Hepatocyte (in vitro differentiated cells): ENCODE measurements at places on chromosomes 11 and 22.

DNA sequence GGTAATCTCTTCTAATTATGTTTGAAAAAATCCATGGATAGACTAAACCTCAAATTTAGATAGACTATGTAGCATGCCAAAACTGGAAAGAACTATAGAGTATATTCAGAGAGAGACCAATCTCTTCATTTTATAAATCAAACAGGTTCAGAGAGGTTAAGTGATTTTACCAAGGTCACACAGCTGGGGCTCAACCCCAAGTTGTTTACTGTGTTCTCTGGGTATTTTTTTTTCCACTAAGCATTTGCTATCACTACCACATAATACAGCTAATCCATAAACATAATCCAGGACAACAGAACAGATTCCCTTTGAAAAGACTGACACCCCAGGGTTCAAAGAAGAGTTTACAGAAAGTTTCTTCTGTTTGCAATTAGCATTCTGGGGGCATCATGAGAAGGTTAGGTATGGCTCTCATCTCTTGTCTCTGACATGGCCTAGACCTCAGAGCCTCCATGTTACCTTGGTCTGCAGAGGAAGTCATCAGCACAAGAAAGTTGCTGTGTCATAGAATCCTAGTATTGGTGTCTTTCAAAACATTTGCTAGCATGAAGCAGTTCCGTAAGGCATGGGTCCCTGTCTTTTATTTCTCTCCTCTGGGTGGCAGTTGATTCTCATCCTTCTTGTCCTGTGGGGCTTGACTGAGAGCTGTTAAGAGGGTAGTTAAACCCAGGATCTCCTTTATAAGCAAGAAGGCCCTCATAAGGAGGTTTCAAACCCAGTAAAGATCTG is 94.5 kb upstream of the HSD17B12 start:
- DNase-seq, result no peak

- peak; percentile 72 for DNase-seq
Measured at GRCh38 chr22:38850941-38851849, 7.4 kb upstream of the NPTXR start.

GRCh38 chr11:109958131-109958820 is 134.9 kb upstream of the ZC3H12C start:
- no peak for DNase-seq

GRCh38 chr11:82843057-82843795 is 57.0 kb downstream of the PRCP start:
- DNase-seq, result no peak

DNA sequence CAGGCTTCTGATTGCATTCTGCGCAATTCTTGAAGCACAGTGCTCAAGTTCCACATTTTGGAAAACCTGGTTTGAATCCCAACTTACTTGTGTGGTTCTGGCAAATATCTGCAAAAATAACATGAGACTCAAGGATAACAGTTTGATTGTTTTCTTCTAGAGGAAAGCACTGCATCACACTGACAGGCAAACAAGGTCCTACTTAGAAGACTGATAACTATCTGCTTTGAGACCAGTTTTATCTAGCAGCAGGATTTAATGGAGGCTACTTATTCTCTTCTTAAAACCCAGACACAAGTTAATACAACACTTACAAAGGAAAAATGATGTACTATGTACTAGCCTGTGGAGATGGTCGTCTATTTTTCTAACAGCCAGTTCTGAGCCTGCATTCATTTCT is 41.4 kb downstream of the RIC3 start:
- DNase-seq, result no peak

GRCh38 chr22:30270832-30271231 is 4.2 kb upstream of the OSM start:
- DNase-seq, result no peak

DNA sequence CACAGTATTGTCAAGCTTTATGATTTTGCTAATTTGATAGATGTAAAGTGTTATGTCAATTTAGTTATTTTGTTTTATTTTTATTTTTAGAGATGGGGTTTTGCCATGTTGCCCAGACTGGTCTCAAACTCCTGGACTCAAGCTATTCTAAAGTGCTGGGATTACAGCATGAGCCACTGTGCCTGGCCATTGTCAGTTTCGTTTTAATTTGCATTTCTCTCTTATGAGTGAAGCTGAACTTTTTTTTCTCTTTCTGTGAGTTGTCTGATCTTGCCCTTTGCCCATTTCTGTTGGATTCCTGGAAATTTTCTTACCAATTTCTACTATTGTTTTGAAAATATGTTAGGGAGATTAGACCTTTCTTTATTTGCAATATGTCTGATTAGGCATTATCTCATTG is 15.5 kb downstream of the NEU3 start:
- DNase-seq, result no peak

DNA sequence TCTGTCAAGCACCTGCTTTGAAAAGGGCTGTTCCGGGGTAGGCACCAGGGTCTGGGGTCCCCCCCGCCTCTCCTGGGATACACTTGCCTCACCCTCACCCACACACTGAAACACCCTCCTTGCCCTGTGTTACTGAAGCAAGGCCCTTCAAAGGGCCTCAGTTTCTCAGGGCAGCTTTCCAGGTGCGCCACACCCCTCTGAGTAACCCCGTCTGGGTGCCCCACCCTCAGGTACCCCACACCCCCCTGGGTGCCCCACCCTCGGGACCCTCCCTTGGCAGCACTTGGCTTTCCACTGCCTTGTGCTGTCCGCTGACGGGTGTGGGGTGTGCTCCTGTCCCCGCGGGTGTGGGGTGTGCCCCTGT is 413.6 kb downstream of the TBC1D22A start:
- no peak for DNase-seq

- DNase-seq, result no peak
Measured at GRCh38 chr11:5737670-5738392, 1.6 kb downstream of the OR56B1 start.

- no peak for DNase-seq
Measured at GRCh38 chr11:67066333-67066709, 9.7 kb downstream of the RHOD start.

DNA sequence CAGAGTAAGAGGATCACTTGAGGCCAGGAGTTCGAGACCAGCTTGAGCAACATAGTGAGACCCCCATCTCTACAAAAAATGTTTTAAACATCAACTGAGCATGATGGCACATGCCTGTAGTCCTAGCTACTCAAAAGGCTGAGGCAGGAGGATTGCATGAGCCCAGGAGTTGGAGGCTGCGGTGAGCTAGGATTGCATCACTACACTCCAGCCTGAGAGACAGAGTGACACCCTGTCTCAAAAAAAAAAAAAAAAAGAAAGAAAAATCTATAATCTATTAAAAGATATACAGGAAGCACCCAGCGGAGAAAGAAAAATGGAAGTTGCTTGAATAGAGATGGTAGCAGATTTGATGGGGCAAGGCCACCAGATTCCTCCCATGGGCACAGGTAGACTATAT is 61.8 kb downstream of the FAM83F start:
- no peak for DNase-seq

- no peak for DNase-seq
Measured at GRCh38 chr11:70229737-70230136, 26.6 kb downstream of the FADD start.

- peak; percentile 71 for DNase-seq
Measured at GRCh38 chr11:46339816-46340215, 7.4 kb upstream of the DGKZ start.

DNA sequence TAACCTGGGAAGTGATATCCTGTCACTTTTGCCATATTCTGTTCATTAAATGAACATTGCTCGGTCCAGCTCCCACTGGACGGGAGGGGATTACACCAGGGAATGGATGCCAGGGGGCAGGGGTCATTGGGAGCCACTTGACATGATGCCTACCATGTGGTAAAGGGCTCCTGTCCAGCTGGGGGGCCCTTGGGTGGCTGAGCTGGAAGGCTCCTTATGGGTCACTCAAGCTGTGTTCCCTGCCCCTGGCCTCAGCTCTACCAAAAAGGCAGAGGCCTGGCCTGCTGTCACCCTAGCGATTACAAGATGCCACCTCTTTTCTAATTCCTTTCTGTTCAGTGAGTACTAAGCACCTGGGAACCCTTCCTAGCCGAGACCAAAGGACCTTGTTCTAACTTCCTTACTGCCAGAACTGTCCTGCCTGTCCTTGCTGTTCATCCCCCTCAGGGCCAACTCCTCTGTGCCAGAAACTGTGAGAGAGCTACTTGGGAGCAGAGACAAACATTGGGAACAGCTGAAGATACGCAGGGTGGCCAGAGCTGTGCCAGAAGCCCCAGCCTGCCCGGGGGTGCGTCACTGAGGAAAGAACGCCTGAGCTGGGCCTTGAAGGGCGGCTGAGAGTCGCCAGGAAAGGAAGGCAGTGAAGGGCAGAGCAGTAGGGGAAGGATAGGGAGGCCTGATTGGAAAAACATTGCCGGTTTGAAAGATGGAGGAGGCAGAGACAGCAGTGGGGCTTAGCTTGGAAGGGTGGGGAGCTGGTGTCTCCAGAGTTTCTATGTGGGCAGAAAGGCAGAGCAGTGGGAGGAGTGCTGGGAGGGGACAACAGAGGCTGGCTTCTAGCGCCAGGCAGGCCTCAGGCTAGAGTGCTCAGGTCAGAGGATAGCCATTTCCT is 12.7 kb upstream of the UVRAG start:
- no peak for DNase-seq

- DNase-seq, result no peak
Measured at GRCh38 chr11:13375798-13376197, 87.2 kb downstream of the BTBD10 start.

- DNase-seq, result peak; percentile 85
Measured at GRCh38 chr11:8056810-8057463, 24.1 kb upstream of the TUB start.

- DNase-seq, result no peak
Measured at GRCh38 chr11:74775762-74776161, 27.1 kb downstream of the RNF169 start.

DNA sequence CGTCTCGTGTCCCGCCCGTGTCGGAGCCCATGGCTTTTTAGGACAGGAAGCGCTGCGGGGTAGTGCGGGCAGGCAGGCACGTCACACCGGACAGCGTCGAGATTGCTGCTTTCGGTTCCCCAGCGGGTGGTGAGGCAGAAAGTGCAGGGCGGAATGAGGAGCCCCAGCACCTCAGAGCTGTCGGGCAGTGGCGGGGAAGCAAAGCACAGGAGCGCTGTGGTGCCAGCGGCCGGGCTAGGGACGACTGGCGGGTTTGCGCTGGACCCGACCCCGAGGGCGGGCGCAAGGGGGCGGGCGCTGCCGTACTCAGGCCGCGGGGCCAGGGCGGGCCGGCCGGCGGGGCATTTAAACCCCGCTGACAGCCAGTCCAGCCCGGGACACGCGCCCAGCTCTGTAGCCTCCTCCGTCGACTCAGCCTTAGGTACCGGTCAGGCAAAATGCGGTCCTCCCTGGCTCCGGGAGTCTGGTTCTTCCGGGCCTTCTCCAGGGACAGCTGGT is at the start of gene SLC37A2:
Gene SLC37A2, plus strand, starts transcription at position 375 of the 498 bp plus-strand sequence. Its CDS starts 63 bp downstream, at position 438.
- peak; percentile 82 for DNase-seq

- peak; percentile 68 for DNase-seq
Measured at GRCh38 chr11:63769042-63769713, 603 bp upstream of the ZFTA start.

- peak; percentile 87 for DNase-seq
Measured at GRCh38 chr11:95835768-95836488, 45.6 kb downstream of the CEP57 start.

DNA sequence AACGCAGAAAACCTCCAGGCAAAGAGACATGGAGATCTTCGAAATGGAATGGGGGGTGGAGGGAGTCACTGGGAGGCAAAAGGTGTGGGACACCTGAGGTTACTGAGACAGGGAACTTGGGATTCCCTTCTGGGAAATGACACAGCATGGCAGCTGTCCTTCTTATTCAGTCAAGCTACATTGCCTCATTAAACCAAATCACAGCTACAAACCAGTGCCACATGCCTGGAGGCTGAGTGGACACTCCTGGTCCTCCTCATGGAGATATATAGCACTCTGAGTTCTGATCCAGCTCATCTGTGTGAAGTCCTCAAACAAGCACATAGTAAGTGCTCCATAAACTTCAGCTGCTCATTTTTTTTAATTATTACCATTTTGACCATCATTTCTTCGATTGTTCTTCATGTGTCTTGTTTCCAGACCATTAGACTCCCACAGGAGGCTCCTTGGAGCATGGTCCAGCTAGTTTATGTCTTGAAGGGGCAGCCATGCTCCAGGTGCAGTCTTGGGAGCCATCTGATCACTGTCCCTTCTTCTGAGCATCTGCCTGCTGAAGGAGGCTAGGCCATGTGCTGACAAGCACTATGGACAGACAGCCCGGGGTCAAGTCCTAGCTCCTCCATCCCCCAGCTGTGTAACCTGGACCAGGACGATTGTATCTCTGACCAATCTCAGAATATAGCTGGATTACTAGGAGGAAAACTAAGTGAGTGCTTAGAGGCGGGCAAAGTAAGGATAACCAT is 9.7 kb upstream of the FXYD2 start:
- DNase-seq, result no peak
